ENCODE measurements at places on chromosomes 6 and 20.

DNA sequence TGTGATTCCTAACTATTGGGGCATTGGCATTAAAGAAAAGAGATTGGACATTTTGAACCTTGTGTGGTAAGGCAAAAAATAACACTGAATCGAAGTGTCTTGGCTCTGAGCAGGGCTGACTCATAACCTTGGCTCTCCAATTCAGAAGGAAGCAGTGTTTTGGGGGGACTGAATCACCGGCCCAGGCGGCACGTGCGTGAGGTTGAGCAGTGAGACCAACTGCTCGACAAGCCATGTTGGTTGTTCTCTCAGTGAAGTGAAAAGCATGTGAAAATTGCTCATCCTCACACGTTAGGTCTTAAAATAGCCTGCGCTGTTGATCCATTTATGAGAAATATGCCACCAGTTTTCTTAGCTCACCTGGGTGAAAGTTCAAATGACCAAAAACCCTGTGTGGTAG is 137.8 kb upstream of the SPACA1 start:
- peaks cover 27% of the 10 kb centered on the region for H3K4me1 ChIP-seq
- no peaks in the 10 kb centered on the region for H3K36me3 ChIP-seq
- H3K27me3 ChIP-seq = no peaks in the 10 kb centered on the region
- no peak for DNase-seq
- no peak overlapping the region for H3K4me3 ChIP-seq
- no peak overlapping the region for H3K27ac ChIP-seq

GRCh38 chr20:63771046-63771707 is 31.6 kb downstream of the SLC2A4RG start:
- H3K4me1 ChIP-seq = peaks cover 41% of the 10 kb centered on the region
- H3K4me3 ChIP-seq = no peak overlapping the region
- H3K27ac ChIP-seq = no peak overlapping the region

GRCh38 chr6:44258325-44258863 is 1.1 kb upstream of the SLC35B2 start:
- peak overlapping the region; percentile 28 for H3K27ac ChIP-seq
- H3K4me3 ChIP-seq = peak overlapping the region; percentile 71
- no peak for DNase-seq

DNA sequence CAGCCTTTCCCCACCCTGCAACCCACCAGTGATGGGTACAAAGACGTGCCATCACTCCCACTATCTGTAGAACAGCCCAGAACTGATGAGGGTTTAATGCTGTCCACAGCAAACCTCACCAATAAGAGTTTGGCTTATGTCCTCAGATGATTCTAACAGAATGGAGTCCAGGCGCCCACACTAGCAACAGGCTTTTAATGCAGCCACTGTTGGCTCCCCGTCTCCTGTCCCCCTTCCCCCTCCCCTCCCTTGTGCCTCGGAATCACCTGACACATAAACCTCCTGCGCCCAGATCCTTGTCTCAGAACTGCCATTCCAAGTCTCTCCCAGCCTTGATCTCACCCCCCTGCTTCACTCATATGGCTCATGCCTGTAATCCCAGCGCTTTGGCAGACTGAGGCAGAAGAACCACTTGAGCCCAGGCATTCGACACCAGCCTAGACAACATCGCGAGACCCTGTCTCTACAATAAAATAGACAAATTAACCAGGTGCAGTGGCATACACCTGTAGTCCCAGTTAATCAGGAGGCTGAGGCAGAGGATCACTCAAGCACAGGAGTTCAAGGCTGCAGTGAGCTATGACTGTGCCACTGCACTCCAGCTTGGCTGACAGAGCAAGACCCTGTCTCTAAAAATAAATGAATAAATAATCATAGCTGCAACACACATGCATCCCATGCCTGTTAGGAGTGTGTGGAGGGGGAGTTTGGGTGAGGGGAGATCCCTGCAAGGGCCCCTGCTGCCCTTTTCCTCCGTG is 85.6 kb downstream of the SNX5 start:
- H3K27ac ChIP-seq = no peak overlapping the region
- peaks cover 22% of the 10 kb centered on the region for H3K4me1 ChIP-seq
- H3K4me3 ChIP-seq = no peak overlapping the region
- peaks cover 7% of the 10 kb centered on the region for H3K27me3 ChIP-seq
- peaks cover 3% of the 10 kb centered on the region for H3K36me3 ChIP-seq

GRCh38 chr6:17018425-17018824 is 83.4 kb upstream of the STMND1 start:
- no peak overlapping the region for H3K27ac ChIP-seq
- DNase-seq = no peak
- H3K36me3 ChIP-seq = no peaks in the 10 kb centered on the region
- H3K4me1 ChIP-seq = no peaks in the 10 kb centered on the region
- no peaks in the 10 kb centered on the region for H3K27me3 ChIP-seq
- H3K4me3 ChIP-seq = no peak overlapping the region

DNA sequence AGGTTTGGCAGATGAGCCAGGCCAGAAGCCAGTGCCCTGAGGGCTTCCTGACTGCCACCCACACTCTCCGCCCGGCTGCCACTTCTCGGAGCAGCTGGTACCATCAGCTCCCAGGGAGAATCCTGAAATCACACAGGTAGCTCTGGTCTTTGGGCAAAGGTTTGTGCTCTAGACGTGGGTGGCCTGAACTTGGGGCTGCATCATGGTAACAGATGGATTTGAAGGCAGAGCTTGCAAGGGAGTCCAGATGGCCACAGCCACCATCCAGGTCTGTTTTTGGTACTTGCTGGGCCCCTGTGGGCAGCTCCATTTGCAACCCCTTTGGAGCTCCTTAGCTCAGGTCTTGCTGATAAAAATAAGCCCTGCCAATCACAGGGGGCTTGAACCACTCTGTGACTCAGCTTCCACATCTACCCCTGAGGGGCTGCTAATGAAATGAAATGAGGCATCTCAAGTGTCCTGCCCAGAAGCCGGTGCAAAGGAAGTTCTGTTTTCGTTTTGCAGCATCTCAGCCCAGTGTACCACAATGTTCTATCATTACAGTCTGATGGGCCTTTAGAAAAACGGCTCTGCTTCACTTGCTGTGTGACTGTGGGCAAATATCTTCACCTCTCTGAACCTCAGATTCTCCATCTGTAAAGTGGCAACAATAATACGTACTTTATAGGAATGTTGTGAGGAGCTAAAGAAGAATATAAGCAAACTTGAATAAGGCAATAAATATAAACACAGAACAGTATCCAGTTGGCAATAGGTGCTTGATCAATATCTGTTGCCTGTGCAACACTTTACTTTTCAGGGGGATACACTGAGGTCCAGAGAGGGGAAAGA is 25.1 kb upstream of the CDH22 start:
- DNase-seq = no peak
- H3K4me1 ChIP-seq = peaks cover 39% of the 10 kb centered on the region

- H3K27me3 ChIP-seq = no peaks in the 10 kb centered on the region
- H3K36me3 ChIP-seq = no peaks in the 10 kb centered on the region
- H3K4me1 ChIP-seq = peaks cover 14% of the 10 kb centered on the region
- no peak overlapping the region for H3K4me3 ChIP-seq
- no peak for DNase-seq
- H3K27ac ChIP-seq = no peak overlapping the region
Measured at GRCh38 chr20:4919047-4919704, 82.1 kb downstream of the SLC23A2 start.

DNA sequence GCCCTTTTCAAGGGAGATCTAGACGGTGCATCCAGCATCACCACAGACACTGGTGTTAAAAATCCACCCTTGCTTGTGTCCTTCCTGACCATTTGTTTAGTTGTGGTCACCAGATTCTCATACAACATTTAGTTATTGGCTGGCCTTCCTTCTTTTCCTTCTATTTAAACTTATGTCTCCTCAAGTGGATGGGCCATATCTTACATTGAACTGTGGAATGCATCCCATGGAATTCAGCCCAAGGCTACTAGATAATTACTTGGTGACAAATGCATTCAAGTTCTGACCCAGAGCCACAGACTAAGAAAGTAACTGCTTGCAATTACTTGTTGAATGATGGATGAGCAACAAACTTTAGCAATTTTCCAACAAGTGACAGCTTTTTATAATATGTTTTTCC is 198.9 kb upstream of the SSTR4 start:
- no peak overlapping the region for H3K4me3 ChIP-seq
- peaks cover 3% of the 10 kb centered on the region for H3K36me3 ChIP-seq
- no peak overlapping the region for H3K27ac ChIP-seq
- no peaks in the 10 kb centered on the region for H3K27me3 ChIP-seq
- DNase-seq = no peak
- H3K4me1 ChIP-seq = no peaks in the 10 kb centered on the region

GRCh38 chr6:90468080-90468479 is 118.8 kb downstream of the MAP3K7 start:
- no peaks in the 10 kb centered on the region for H3K4me1 ChIP-seq
- H3K4me3 ChIP-seq = no peak overlapping the region
- H3K27ac ChIP-seq = no peak overlapping the region
- DNase-seq = no peak
- no peaks in the 10 kb centered on the region for H3K27me3 ChIP-seq

GRCh38 chr6:170051229-170052172 is 239.4 kb downstream of the DLL1 start:
- peaks cover 3% of the 10 kb centered on the region for H3K4me1 ChIP-seq
- no peak overlapping the region for H3K4me3 ChIP-seq
- no peak overlapping the region for H3K27ac ChIP-seq
- H3K27me3 ChIP-seq = peaks cover 3% of the 10 kb centered on the region
- DNase-seq = peak; percentile 11
- H3K36me3 ChIP-seq = peaks cover 15% of the 10 kb centered on the region

DNA sequence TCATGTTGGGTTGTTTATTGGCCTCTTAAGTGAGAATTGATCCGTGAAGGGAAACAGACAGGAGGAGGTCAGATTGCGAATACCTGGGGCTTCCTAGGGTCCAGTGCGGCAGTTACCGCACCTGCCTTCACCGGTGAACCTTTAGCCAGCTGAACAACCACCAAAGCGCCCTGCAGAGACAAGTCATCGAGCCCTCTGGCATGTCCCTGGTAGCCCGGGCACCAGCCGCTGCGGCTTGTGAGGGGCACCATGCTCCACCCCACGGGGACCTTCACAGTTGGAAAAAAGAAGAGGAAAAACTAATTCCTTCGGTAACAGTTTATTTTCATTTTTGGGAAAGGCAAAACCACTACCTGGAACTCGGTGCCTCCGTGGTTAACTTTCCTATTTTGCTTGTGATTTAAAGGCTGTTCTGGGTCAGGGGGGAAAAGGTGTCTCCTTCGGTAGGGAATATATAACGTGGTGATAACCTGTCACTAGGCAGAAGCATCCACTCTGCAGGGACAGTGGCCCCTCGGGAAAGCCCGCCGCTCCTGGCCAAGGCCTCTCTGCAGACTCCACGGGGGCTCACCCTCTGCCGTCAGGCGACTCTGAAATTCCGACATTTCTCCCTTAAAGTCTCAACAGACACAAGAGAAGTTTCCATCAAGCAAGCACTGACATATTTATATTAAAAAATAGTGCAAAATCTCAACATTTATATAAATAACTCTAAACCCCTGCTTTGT is 30.7 kb upstream of the ZBP1 start:
- DNase-seq = no peak
- no peak overlapping the region for H3K4me3 ChIP-seq
- peaks cover 11% of the 10 kb centered on the region for H3K36me3 ChIP-seq
- H3K27me3 ChIP-seq = no peaks in the 10 kb centered on the region

DNA sequence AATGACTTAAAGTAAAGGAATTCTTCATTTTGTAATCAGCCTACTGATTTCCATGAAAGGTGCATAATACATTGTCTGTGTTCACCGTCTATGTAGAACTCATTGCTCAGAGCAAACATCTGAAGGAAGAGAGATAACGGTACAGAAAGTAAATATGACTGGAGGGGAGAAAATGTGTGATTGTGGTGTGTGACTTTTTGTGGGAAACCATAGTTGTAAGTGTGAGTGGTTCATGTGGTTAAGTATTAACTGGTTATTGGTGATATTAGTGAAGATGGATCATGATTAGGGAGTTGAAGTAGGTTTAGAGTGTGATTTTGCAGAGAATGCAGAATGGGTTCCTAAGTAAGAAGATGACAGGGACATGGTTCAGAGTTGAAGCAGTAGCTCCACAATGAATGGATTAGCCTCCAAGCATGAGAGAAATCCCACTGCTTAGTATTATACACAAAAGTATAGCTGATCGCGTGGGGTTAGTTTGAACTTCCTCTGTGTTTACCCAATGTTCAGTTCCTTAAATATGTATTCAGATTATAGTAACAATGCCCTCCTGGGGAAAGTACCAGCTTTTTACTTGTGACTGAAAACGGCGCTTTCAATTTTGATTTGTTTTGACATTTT is 368.9 kb downstream of the UTRN start:
- peaks cover 19% of the 10 kb centered on the region for H3K4me1 ChIP-seq
- H3K27me3 ChIP-seq = peaks cover 2% of the 10 kb centered on the region
- DNase-seq = no peak
- no peak overlapping the region for H3K27ac ChIP-seq
- H3K4me3 ChIP-seq = no peak overlapping the region

DNA sequence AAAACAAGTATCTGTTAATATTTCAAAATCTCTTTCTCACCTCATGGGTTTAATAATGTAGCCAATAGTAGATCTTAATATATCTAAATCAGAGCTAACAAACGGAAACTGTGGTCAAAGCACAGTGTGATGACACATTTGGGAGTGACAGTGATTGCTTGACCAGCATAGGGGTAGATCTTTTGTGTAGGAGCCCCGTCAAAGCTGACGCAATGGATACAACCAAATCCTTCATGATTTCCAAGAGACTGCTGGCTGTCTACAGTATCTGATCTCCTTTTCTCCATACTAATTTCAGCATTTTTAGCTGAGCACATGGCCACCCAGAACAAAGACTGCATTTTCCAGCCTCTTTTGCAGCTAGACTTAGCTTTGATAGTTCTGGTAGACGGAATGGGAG is 299.3 kb upstream of the ECI2 start:
- peaks cover 12% of the 10 kb centered on the region for H3K4me1 ChIP-seq
- no peak for DNase-seq
- no peak overlapping the region for H3K4me3 ChIP-seq
- peak overlapping the region; percentile 28 for H3K27ac ChIP-seq

Data from glutamatergic neuron (in vitro differentiated cells).